Amniotic epithelial cell (primary cell): ENCODE measurements at places on chromosomes 7 and 10.

DNA sequence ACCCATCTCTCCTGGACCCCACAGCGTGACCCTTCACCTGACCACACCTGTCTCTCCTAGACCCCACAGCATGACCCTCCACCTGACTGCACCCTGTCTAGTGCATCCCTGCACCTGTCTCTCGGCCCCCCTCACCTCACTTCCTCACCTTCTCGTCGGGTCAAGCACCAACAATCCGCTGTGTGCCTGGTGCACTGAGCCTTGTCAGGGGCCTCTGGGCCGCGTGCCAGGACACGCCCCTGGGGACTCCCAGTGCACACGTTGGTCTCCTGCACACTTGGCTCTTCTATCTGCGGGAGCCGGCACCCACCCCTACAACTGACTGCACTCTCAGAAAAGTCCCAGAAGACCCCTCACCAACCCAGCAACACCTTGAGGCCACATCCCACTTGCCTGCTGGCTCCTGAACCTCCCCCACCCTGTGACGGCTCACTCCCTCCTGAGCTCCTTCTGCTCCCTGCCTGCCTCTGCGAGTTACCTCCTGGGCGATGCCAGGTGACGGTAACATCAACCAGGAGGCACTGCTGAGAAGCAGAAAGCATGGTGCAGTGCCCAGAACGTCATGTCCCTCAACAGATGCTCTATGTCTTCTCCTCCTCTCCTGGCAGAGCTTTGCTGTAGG lies 147.6 kb downstream of the DIP2C start:
- no peak for DNase-seq

- DNase-seq = peak; percentile 40
Observed at GRCh38 chr7:140478246-140479061, 851 bp downstream of the MKRN1 start.

DNA sequence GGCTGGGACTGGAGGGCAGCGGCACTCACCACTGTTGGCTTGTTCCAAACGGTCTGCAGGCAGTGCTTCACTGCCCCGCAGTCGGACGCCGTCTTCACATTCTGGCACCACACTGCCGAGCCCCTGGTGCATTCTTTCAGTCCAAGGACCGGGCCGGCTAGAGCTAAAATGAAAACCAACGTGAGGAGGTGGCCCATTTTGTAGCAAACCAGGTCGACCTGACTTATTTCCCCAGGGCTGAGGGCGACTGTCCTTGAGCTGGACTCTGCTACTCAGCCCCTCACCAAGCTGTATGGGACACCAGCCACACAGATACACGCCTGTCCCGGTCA lies 16.7 kb downstream of the PSAP start:
- no peak for DNase-seq

GRCh38 chr7:70589590-70589989 lies 542.4 kb upstream of the GALNT17 start:
- no peak for DNase-seq

DNA sequence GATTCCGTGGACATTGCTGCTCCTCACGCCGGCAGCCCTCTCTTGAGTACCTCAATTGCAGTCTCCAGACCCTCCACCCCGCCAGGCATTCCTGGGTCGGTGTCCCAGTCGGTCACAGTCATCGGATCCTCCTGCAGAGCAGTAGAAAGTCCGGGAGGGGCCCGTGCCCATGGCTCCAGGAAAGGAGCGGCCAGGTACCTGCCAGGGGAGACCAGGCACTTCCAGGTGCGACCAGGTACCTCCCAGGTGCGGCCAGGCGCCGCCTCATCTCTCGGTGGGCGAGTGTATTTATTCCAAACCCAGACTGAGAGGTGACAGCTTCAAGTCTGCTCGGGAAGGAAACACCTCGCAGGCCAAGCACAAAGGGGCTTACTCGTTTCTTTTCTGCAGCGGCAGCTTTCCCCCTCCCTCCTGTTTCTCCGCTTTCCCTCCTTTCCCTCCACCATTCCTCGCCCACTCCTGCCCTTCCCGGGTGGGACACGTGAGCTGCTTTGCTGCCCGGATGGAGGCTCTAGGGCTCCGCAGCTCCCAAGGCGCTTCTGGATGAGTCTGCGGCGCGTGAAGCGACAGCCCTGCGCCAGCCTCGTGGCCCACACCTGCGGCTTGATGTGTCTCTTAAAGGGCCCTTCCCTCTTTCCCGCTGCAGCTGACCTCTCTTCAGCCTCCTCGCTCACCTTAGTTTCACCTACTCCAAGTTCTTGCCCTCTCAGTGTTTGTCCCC lies 39.4 kb upstream of the AGK start:
- DNase-seq = no peak

DNA sequence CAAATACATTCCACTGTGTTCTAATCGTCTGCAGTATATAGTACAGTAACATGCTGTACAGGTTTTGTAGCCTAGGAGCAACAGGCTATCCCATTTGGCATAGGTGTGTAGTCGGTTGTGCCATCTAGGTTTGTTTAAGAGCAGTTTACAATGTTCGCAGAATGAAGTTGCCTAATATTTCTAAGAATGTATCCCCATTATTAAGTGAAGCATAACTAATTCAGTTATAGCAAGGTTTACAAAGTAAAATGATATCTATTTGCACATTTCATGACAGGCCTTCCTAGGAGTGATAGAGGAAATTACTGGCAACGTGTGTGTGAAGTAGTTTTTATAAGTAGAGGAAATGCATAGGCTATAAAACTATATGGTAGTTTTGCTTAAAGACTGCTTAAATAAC lies 4.0 kb downstream of the CREM start:
- no peak for DNase-seq

- DNase-seq = no peak
Observed at GRCh38 chr10:110429301-110429700, 68.4 kb upstream of the DUSP5 start.

DNA sequence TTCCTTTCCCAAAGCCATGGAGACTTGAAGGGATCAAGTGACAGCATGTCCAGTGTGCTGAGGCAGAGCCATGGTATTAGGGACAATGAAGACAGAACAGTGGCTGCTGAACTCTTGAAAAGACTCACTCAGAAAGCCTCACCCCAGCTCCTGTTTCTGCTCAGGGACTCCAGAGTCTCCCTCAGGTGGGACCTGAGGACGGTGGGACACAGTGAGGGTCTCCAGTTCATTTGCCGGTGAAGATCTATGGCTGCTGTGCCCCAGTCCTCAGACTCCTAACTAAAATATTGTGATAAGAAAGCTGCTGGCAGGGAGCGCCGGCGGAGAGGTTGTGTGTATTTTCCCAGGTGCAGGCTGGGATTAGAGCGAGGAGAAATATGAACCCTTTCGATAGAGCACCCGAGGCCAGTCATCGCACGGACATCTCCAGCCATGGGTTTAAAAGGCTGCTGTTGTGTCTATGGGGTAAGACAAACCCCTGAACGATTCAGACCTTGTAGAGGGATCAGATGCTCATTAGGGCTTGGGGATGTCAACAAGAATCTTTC lies 57.2 kb downstream of the C7orf25 start:
- no peak for DNase-seq

- DNase-seq = no peak
Observed at GRCh38 chr7:147199868-147200267, 1083.3 kb downstream of the CNTNAP2 start.

DNA sequence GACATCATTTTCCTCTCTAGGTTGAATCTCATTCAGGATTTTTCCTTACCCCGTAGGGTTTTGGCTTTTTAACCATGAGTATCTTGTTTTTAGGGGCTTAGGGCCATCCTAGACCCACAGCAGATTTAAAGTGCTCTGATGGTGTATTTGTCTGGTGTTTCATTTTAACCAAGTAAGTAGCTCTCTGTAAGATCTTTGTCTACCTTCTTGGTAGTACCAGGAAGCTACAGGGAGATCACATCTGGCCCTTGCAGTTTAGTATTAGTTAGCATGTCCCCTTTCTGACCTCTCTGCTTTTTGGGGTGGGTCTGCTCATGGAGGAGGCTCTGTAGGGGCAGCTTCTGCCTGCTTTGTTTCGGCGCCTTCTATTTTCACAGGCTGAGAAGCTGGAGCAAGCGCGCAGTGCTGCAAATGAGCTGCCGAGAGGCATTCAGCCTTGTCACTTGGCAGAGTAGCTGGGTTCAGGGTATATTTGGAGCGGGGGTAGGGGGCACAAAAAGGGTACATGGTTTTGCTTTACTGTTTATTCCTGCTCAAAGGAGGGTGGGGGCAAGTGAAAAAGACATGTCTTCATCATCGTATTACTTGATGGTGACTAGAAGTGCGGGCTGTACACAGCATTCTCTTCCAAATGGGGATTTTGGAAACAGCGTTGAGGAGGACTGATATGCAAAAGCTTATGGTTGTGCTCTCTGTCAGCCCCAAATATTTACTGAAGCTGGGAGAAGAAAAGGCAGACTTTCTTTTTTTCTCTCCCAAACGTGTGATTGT lies 146.3 kb downstream of the CELF2 start:
- DNase-seq = no peak

GRCh38 chr10:17891435-17891834 lies 60.3 kb upstream of the SLC39A12 start:
- no peak for DNase-seq
